ENCODE measurements at places on chromosomes 1 and 21.

- DNase-seq, result no peak
These were observed 372.6 kb upstream of the LRRC7 start for GRCh38 chr1:69195136-69195535.

- DNase-seq, result no peak
These were observed 209.1 kb downstream of the GRIK3 start for GRCh38 chr1:36825226-36825625.

DNA sequence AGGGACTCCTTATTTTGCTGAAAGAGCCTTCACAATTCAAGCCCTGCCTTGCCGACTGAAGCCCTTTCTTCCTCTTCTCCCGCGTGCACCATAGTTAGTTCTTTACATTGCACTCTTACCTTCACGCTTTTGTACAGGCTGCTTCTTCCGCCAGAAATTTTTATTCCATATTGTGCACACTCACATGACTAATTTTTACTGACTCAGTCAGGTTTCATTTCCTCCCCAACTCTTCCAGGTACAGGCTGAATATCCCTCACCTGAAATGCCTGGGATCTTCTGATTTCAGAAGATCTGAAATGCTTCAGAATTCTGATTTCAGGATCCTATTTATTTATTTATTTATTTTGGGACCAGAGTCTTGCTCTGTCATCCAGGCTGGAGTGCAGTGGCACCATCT lies 172.8 kb downstream of the ZNF281 start:
- DNase-seq, result no peak

GRCh38 chr1:40185951-40186864 lies 25.0 kb downstream of the RLF start:
- DNase-seq, result no peak

DNA sequence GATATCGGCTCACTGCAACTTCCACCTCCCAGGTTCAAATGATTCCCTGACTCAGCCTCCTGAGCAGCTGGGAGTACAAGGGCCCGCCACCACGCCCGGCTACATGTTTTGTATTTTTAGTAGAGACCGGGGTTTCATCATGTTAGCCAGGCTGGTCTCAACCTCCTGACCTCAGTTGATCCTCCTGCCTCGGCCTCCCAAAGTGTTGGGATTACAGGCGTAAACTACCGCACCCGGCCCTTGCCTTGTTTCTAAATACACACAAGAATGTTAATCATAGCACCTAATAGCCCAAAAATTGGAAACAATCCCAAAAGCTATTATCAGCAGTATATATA lies 1.2 kb upstream of the MSTO1 start:
- no peak for DNase-seq

DNA sequence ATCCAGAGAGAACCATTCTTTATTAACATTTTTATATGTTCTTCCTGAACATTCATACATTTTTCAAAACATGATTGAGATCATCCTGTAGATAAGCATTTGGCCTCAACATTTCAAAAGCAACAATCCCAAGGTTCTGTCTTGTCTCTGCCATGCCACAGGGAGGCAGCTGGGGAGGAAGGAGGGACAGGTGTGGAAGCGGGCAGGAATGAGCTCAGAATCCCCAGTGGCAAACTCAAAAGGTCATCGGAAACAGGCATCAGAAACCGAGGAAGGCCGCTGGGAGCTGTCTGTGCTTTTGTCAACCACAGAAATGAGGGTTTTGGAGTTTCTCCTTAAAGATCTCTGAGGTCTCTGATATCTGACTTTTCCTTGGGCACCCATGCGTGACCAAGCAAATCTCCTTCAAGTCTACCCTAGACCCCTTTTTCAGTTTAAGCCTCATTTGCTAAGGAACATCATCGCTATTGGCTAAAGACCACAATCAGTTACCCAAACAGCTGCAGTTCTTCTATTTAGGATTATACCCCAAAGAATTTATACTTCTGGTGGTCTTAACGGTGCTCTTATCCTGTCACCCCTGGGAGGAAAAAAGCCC lies 34.0 kb downstream of the RASSF5 start:
- DNase-seq, result no peak

DNA sequence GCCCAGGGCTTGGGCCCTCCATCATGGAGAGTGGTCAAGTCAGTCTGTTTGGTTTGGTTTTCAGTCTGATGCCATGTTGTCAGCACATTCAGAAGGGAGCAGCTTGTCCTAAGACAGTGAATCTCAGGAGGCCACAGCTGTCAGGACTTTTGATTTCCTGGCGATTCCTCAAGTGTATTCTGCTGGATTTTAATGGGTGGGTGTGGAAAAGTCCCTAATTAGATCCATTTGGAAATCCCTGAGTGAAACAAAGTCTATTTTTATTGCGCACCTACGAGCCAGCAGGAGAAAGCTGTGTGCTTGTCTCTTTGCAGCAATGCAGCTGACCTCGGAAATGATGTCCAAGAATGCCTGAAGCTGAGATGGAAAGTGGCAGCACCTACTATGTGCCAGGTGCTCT lies 21.6 kb upstream of the FHAD1 start:
- no peak for DNase-seq

DNA sequence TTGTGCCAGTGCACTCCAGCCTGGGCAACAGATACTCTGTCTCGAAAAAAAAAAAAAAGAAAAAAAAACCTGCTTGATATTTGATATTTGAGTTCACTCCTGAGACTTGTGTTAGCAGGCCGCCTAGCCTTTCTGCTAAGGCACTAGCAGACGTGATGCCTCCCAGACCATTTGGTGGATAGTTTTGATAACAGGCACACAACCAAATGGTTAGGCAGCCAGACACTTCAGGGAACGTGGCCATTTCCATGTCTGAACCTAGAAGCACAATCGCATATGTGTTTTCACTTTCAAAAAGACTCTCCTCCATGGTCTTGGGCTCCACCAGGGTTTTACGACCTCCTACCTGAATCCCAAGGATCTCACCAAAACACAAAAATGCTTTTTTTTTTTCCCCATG lies 1319.5 kb downstream of the BRINP3 start:
- DNase-seq, result no peak

DNA sequence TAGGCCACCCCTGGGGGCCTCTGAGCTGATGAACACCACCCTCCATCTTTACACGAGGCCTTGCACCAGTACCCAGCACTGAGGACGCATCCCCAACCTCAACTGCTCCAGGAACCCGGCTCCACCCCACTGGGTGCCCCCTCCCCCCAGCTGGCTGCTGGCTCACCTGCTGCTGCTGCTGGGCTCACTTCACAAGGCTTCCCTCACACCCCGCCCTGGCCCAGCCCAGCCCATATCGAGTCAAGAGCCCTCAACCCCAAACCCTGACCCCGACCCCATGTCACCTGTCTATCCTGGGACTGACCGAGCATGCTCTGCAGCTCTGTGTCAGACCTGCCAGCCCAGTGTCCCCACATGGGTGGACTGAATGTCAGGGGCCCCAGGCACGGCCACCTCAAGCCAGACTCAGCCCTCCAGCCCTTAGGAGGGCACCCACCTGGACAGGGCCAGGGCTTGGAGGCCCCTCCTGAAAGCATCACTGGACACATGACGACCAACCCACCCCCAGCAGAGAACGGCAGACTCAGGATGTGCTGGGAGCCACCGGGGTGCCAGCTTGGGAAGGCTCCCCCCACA lies 21.4 kb downstream of the WNT9A start:
- no peak for DNase-seq
